NCI-H1694 (cell line): ENCODE measurements at places on chromosomes 13 and 19.

DNA sequence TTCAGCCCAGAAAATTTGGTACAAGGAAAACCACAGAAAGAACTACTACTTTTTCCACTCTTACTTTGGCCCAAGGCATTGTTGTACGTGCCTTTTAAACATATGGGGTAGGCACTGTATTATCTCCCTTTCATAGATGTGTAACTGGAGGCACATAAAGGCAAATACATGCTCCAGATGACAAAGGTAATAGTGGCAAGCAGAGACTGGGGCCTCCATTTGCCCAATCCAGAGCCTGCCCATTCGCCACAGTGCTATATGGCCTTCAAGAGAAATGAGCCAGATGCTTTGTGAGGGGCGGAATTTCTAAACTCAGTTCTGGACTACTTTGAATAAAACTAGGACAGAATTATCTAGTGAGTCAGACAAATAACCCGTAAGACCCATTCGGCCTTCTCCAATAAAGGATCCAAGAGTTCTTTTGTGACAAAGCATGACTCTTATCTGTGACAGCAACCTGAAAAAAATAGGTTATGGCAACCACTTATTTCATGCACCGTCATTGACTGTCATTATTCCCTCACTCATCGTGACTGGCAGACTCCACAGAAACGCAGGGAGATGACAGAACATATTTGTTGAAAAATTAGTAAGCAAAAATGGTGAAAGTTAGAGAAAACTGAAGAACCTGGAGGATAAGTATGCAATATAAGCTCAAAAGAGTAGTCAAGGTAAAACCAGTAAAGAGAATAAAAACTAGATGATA, 712.0 kb upstream of the GPC6 start:
- DNase-seq: no peak

- no peak for DNase-seq
Measured at GRCh38 chr19:55423225-55424005, 15.8 kb upstream of the UBE2S start.

DNA sequence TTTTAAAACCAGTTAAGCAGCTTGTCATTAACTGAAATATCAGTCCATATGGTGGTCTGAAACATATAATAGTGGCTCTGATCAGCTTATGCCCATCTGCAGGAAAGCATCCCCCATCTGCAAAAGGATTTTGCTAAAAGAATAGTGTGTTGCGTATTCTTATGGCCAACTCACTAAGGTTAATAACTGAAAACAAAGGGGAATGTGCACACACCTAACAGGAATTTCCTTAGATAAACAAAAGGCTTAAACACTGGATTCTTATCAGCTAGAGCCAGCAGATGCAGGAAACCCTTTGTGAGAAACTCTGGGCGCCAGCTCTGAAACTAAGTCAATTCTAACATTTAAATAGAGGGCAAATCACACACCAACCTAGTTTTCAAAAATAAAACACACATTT, 22.1 kb downstream of the VPS36 start:
- DNase-seq: no peak

DNA sequence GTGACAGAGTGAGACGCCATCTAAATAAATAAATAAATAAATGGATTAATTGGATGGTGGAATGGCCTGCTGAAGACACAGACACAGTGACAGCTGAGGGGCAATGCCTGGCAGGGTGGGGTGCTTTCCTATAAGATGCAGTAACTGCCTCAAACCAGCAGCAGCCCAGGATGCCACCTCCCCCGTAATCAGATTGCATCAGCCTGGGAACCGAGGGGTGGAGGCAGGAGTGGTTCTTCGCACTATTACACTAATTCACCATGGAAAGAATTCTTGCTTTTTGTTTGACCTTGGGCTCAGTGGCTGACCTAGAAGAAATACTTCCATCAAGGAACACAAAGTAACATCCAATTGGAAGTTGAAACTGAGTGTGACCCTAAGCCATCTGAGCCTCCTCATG, 31.6 kb upstream of the USP12 start:
- DNase-seq: no peak

DNA sequence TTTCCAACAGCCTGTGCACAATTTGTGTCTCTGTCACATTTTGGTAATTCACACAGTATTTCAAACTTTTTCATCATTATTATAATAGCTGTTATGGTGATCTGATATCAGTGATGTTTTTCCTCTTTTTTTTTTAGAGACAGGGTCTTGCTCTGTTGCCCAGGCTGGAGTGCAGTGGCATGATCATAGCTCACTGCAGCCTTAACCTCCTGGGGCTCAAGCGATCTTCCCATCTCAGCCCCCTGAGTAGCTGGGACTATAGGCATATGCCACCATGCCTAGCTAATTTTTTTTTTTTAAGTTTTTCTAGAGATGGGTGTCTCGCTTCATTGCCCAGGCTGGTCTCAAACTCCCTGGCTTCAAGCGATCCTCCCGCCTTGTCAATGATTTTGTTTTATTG, 5.8 kb downstream of the MARK4 start:
- DNase-seq: no peak

GRCh38 chr19:40394816-40395210, 4.8 kb upstream of the HIPK4 start:
- no peak for DNase-seq

- no peak for DNase-seq
Measured at GRCh38 chr13:94311893-94312292, 167.6 kb downstream of the DCT start.

- DNase-seq: no peak
Measured at GRCh38 chr13:110005563-110005962, 219.2 kb upstream of the IRS2 start.

DNA sequence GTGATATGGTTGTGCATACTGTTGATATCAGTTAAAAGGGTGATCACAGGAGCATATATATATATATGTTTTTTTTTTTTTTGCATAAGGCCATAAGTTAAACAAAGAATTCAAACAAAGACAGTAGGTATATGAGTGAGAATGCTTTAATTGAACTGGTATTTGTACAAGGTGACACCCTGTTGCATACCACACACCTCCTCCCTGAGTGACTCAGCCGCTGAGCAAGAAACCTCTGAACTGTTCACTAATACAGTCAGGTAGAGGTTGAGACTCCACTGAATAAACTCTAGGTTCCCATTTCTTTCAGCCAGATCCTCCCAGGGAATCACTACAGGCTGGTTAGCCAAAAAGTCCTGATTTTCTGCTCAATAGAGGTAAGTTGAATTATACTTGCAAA, at the start of gene SCEL:
TSS of gene SCEL (plus strand) at position 259 of the 400 bp plus-strand sequence. CDS start 20,170 bp downstream, outside the sequence.
- no peak for DNase-seq

DNA sequence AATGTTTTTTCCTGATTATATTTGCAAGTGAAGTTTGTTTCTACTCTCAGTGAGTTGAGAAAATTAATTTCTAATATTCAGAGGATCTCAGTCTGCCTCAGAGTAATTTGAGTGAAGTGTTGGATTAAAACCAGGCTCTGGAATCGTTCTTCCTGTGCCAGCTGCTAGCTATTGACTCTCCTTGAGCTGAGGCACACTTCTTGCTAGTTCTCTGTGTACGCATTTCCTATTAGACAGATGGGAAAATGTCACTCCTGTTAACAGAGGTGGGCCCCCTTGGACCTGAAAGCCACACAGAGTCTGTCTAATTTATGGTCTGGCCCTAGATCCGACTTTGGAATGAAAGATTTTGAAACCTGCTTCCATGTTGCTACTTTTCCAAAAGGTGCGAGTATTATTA, 107.6 kb upstream of the RNF113B start:
- peak; percentile 37 for DNase-seq

GRCh38 chr19:2922987-2923386, 21.8 kb downstream of the ZNF77 start:
- DNase-seq: no peak

DNA sequence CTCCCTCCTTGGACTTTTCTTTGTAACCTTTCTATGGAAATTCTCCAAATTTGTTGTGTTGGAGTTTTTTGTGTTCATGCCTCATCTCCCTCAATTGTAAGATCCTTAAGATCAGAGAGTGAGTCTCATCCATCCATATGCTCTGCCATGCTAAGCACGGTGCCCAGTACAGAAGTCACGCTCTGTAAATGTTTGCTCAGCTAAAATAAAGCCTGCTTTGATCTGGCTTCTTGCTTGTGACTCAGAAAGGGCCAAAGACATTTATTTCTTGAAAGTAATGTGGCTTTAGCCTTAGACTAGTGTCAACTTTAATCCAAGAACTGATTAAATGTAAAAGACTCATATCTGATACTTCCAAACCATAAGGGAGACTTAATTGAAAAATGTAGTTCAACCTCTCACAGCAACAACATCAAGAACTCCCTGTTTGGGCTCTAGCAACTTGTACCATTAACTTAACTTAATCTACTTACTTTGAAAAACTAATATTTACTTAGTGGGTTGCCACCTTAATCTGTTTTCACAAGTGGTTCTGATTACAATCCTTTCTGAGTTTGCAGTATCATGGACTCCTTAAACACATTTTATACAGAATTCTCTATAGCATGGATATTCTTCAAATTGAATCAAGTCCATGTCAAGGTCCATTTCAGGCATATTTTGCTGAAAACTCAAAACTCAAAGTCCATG, 100.2 kb downstream of the KL start:
- no peak for DNase-seq

GRCh38 chr19:5086725-5087439, 118.0 kb downstream of the KDM4B start:
- no peak for DNase-seq

DNA sequence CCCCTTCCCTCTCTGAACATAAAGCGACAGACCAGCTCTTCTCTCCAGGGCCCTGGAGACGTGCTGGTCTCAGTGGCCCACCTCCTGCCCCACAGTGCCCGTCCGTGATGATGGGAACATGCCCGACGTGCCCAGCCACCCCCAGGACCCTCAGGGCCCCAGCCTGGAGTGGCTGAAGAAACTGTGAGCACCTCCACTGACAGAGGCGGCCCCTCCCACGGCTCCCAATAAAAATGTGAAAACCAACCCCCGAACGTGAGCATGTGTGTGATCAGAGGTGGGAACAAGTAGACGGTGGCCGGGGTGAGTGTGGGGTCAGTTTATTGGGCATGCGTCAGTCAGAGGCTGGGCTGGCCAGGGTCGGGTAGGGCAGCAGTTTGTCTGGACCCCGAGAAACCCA, 4.1 kb downstream of the NDUFA3 start:
- no peak for DNase-seq

DNA sequence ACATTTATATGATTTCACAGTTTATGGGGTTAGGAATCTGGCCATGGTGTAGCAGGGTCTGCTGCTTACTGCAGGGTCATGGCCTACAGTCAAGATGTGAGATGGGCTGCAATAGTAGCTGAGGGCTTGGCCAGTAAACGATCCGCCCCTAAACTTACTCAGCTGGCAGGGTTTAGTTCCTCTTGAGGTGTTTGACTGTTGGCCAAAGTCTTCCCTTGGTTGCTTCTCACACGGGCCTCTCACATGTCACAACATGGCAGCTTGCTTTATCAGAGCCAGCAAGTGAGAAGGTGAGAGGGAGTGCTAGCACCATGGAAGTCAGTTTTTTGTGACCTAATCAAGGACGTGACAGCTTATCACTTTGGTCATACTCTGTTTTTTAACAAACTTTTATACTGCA, 77.1 kb downstream of the DNAJC3 start:
- no peak for DNase-seq

DNA sequence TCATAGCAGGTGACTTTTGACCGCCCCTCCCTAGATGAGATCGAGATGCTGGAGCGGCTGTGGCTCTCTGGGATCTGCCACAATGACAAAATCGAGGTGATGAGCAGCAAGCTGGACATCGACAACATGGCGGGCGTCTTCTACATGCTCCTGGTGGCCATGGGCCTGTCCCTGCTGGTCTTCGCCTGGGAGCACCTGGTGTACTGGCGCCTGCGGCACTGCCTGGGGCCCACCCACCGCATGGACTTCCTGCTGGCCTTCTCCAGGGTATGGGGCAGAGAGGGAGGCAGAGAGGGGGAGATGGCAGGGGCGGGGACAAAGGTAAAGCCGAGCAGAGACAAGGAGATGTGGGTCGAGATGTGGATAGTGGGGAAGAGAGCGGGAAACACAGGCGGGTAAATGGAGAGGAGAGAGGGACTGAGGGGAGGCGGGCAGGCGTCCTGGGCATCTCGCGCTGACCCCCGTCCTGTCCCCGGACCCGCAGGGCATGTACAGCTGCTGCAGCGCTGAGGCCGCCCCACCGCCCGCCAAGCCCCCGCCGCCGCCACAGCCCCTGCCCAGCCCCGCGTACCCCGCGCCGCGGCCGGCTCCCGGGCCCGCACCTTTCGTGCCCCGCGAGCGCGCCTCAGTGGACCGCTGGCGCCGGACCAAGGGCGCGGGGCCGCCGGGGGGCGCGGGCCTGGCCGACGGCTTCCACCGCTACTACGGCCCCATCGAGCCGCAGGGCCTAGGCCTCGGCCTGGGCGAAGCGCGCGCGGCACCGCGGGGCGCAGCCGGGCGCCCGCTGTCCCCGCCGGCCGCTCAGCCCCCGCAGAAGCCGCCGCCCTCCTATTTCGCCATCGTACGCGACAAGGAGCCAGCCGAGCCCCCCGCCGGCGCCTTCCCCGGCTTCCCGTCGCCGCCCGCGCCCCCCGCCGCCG, 3.4 kb upstream of the GRWD1 start:
- DNase-seq: no peak

DNA sequence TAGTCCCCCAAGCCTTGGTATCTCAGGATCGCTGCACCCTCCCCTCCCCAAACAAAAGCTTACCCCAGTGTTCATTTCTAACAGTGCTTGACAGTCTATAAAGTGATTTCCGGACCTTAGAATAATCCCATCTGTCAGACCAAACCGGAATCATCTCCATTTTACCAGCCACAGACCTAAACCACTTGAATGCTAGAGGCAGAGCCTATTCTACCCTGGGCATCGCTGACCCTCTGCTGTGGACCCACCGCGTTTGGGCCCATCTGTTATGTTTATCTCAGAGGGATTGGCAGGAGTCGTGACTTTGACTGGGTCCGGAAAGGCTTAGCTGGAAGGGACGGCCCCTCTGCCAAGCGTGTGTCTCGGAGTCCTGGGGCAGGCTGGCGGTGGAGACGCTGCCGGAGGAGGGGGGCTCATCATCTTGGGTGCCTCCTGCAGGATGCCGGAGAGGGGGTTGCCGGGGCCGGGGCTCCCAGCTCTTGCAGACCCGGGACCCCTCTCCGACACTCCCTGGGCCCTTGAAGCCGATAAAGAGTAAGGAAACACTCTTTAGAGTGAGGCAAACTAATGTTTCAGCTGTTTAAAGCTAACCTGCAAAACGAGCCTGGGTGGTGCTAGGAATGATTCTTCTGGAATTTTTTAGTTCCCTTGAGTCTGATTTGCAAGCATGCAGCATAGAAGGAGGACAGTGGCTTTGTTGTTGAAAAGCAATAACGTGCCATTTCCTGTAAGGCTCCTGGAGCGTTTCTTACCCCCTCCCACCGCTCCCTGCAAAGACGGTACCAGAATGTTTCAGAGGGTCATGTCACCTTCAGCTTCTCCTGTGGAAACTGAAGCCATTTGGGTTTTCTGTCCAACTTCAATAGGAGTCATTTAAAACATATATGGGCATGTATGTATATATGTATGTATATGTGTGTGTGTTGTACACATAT, 1.3 kb downstream of the SLC25A42 start:
- no peak for DNase-seq
